ENCODE measurements at places on chromosomes 3 and 15.

GRCh38 chr3:40099871-40100270 is 209.6 kb upstream of the EIF1B start:
- DNase-seq = peak; percentile 30

DNA sequence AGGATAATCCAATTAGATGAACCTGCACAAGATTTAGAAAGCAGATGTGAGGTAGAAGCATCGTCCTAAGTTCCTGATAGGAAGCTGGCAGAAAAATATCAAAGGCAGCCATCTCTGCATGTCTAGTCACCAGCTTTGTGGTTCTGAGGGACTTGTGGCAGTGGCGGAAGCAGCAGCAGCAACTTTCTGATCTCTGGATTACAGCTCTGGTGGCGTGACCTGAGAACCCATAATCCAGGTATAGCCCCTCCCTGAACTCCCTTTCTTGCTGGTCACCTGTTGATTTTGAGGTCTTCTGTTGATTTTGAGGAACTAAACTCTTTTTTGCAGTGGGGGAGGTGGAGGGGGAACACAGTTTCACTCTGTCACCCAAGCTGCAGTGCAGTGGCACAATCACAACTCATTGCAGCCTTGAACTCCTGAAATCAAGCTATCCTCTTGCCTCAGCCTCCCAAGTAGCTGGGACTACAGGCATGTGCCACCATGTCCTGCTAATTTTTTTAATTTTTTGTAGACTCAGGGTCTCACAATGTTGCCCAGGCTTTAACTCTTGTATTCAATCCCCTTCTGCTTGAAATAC is 7.9 kb downstream of the FSIP1 start:
- DNase-seq = no peak

- DNase-seq = no peak
Measured at GRCh38 chr3:56769116-56769707, 32.5 kb downstream of the ARHGEF3 start.

- no peak for DNase-seq
Measured at GRCh38 chr15:68113273-68113672, 59.2 kb downstream of the PIAS1 start.

GRCh38 chr3:182979674-182980191 is 605 bp downstream of the DCUN1D1 start:
- peak; percentile 23 for DNase-seq

GRCh38 chr3:133532951-133533350 is 40.5 kb upstream of the CDV3 start:
- no peak for DNase-seq

DNA sequence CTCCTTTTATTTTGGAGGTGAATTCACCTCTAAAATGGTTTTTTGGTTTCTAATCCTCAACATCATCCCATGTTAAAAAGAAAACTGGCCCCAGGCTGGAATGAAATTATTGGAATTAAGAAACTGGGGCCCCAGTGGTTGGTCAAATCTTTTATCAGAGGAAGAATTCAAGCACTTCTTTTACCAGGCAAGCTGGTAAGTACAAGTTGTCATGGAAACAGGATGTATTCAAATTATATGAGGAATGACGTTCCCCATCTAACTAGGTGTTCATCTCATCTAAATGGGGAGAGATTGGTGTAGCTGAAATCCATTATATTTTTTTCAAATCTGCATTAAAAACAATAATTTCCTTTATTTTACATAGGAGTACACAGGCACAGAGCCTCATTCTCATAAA is 9.7 kb upstream of the EIF4E3 start:
- no peak for DNase-seq

- DNase-seq = peak; percentile 46
Measured at GRCh38 chr15:39799552-39800011, 16.9 kb upstream of the FSIP1 start.

GRCh38 chr3:120683671-120684301 is 1.7 kb upstream of the HGD start:
- DNase-seq = no peak

- no peak for DNase-seq
Measured at GRCh38 chr3:152843955-152844354, 9.0 kb downstream of the P2RY1 start.

GRCh38 chr3:178353006-178353694 is 183.1 kb upstream of the KCNMB2 start:
- DNase-seq = no peak

- DNase-seq = peak; percentile 25
Measured at GRCh38 chr15:84749111-84749991, 959 bp downstream of the ZNF592 start.

GRCh38 chr15:69090197-69090948 is 70.1 kb upstream of the GLCE start:
- no peak for DNase-seq

GRCh38 chr3:16480861-16481545 is 32.5 kb downstream of the RFTN1 start:
- DNase-seq = no peak

- DNase-seq = peak; percentile 50
Measured at GRCh38 chr3:62453448-62453847, 80.1 kb upstream of the FEZF2 start.

- DNase-seq = no peak
Measured at GRCh38 chr3:59979542-59979941, 929.7 kb upstream of the CFAP20DC start.
